Mammary epithelial cell (primary cell): ENCODE measurements at places on chromosomes 5 and 9. TPM values are rescaled to one million over a fixed set of nuclear protein-coding genes. Genes with fewer than 3 reads are reported as not detected.
A peak's percentile ranks its signal among the peaks of the same experiment; 100 is the strongest.

DNA sequence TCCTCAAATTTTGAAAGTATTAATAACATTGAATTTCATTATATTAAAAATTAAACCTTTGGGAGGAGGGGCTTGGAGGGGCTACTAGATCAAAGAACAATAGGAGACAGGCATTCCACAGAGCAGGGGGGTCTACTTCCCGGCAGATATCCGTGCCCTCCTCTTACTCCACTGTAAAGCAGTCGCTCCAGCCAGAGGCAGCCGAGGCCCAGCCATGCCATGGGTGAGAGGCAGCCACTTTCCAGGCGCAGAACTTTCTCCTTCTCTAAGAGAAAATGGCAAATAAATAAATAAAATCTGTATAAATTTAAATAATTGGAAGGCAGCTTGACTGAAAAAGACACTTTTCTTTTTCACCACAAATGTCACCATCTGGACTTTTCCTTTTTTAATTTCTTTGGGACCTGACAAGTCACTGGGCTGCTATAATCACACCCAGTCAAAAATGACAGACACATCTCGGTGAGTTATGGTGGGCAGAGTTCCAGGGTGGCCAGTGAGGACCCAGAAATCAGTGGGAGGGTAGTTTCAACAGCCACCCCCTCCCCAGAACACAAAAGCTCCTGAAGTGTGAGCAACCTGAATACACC is 302.2 kb upstream of the SMARCA2 start:
- no peak for DNase-seq

The DBN1 gene
- 35.0 TPM for polyA plus RNA-seq

GRCh38 chr5:115398719-115399118 is 102.3 kb upstream of the CCDC112 start:
- DNase-seq: peak; percentile 87

DNA sequence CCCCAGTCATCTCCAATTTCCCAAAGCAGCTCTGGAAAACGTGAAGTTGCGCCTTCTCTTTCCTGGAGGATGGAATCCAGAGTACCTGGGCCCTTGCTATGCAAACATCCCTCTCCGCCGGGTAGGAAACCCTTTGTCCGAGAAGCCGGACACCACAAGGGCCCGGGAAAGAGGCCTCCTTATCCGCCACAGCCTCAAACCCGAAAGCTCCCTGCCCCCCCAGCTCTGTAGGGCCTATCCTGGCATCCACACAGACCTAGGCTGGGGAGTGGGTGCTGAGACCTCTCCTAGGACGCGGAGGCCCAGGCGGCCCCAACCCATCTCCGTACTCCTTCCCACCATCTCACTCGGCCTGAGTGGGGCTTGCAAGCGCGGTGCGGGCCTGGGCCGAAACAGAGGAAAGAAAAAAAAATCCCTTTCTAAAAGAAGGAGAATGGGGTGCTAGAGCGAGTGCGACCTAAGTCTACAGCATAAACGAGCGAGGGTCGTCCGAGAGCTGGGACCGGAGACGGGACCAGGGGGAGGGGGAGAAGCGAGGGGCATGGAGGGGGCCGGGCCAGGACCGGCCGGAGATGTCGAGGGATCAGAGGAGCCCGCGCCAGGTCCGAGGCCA is 624 bp downstream of the FBXW11 start:
- peak; percentile 29 for DNase-seq

DNA sequence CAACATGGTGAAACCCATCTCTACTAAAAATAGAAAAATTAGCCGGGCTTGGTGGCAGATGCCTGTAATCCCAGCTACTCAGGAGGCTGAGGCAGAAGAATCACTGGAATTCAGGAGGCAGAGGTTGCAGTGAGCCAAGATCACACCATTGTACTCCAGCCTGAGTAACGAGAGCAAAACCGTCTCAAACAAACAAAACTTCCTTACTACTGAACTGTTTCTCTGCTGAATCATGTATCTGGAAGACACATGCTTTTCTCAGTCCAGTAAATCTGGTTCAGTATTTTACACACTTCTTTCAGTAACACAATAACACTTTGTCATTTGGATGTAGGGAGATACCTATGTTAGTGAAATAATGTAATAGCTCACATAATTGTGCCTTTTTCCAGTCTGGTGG is 7.9 kb downstream of the TRMT10B start:
- no peak for DNase-seq

DNA sequence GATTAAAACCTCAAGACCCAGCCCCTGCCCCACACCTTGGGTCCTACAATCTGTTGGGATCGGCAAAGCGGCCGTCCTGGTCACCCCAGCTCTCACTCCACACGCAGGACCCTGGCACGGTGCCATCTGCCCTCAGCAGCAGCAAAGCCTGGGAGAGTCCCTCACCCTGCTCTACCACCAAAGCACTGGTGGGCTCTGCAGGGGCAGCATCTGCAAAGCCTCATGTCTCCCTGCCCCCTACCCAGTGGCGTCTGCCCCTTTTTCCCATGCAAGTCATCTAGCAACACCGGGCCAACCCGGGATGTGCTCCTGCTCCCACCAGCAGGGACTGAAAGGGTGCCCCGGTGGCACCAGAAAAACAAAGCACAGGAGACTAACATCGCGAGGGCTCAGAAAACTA is 19.6 kb upstream of the CNOT6 start:
- no peak for DNase-seq

The MARVELD2 gene
- polyA plus RNA-seq: 26.6 TPM
